ENCODE measurements at places on chromosomes 5 and 9.

DNA sequence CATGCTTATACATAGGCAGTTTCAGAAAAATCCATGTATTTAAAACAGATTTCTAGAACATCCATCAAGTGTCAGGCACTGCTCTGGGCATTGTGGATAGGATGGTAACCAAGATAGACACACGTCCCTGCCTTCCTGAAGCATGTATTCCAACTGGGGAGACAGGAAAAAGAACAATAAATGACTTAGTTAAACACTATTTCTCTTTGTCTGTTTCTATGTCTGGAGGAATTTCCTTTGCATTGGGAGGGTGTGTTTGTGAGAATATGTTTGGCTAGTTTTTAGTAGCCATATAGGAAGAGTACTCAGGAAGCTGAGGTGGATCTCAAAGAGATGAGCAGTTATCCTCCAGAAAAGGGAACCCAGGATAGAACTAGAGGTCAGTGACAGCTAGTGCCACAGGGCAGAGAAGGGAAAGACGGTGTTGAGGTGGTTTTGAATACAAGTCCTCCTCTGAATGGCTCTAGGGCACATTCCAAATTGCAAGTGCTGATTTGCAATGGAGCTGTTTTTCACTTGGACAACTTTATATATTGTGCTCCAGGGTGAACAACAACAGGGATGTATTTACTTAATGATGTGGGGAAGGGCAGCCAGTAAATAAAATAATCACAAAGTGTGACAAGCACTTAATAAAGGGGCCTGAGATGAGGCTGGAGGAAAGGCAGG is 144.7 kb upstream of the SHB start:
- no peak for DNase-seq

- no peak for DNase-seq
Measured at GRCh38 chr5:168047043-168047668, 244.3 kb upstream of the WWC1 start.

DNA sequence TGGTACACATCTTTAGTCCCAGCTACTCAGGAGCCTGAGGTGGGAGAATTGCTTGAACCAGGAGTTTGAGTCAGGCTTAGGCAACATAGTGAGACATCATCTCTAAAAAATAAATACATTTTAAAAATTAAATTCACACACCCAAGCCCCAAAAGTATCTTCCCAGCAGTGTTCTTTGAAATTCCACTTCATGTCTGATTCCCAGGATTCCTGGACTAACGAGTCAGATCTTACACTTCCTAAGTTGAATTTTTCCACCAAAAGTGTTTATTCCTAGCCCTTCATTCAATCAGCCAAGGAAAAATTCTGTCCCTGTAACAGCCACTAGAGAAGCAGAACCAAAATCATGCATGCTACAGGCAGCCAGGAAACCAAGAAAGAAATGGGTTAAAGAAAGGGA is 970.9 kb downstream of the EFNA5 start:
- no peak for DNase-seq

GRCh38 chr5:150406103-150406722 is 6.5 kb downstream of the CD74 start:
- no peak for DNase-seq

DNA sequence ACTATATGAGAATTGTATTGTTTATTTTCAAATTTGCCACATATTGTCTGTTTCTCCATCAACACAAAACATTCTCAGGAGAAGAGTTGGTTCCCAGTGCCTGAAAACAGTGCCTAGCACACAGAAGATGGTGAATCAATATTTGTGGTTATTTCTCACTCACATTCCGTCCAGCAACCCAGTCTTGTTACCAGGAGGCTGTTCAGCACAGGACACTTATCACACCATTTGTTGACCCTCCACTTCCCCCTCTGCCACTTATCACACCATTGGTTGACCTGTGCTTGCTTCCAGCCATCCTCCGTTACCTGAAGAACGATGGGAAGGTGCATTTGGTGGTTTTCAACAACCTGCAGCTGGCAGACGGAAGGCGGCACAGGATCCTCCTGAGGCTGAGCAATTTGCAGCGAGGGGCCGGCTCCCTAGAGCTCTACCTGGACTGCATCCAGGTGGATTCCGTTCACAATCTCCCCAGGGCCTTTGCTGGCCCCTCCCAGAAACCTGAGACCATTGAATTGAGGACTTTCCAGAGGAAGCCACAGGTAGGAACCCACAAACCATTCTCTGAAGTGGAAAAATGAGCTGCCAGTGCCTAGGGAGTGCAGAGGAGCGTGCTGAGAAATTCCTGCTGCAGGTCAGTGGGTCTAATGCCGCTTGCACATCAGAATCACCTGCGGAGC is 20.5 kb downstream of the THBS4 start:
- DNase-seq, result no peak

DNA sequence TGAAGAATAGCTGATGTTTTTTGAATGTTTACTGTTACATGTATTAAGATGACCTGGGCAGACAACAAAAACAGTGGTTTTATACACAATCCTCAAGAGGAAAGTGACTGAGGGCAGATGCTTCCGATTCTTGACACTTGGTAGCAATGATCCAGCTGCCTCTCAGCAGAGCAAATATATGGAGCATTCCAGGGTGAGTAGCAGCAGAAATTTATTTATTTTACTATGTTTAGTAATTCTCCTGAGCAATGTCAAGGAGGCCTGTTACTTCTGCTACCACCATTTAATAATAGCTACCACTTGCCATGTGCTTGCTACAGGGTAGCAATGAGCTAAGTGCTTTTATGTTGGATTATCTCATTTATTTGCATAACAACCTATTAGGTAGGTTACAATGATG is 69.1 kb upstream of the NR3C1 start:
- no peak for DNase-seq

DNA sequence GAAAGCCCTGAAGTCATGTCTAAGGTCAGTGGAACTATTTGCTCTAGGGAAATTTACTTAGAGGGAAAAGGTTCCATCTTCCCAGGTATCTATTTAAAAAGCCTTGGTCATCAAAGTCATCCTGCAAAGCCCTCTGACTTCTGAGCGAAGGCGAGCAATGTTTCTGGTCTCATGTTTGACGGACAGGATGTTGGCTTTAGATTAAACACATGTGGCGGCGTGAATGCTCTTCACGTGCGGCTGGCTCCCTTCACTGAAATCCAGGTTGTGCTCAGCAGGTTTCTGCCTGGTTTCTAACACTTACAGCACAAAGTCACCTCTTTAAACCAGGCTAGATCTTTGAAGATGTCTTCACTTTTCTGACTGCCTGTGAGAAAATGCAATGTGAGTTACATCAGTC is 5.7 kb upstream of the ZBTB34 start:
- DNase-seq, result no peak

- no peak for DNase-seq
Measured at GRCh38 chr9:113620377-113621161, 157.0 kb downstream of the RGS3 start.

DNA sequence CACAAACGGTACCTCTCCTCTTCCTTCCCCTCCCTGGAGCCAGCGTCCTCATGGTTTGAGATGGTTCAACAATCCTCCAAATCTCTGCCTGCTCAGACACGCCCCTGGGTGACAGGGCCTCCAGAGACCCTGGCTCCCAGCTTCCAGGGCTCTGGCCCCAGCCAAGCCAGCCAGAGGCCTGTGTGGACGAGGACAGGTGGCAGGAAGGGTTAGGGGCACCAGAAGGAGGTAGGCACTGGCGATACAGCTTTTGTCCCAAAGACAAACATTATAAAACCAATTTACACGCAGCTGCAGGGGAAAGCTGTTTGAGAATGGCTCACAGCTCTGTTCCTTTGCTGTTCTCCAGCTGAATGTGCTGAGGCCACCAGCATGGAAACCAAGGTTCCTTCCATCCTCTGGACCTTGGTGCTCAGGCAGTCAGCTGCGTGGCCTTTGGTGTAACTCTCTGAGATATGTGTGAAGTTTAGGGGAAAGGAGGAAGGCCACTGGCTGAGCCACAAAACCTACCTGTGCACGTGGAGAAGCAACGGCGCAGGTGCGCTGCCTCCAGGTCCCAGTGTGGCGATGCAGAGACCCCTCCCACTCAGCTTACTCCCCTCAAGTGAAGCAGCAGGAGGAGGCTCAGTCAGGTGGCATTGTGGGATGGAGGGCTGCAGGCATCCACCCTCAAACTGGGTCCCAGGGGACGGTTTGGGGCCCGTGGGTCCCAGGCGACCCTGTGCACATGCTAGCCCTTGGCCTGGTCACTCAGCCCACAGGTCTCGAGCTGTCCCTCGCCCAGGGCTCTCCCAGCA is 4.3 kb upstream of the QRFP start:
- DNase-seq, result no peak

- no peak for DNase-seq
Measured at GRCh38 chr5:29697785-29698414, 1495.6 kb upstream of the CDH6 start.

DNA sequence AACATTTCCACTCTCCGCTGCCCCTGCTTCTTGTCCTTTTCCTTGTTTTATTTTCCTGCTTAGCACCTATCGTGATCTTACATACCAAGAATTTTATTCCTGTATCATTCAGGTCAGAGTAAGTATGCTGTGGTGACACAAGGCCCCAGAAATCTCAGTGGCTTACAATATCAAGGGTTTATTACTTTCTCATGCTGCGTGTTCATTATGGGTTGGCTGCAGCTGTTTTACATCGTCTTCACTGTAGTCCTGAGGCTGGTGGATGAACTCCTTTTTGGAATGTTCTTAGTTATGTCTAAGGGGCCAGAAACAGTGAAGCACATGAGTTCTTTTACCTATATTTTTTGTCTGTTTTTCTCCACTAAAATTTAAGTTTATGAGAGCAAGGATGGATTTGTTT is 51.2 kb downstream of the FCHO2 start:
- DNase-seq, result no peak

DNA sequence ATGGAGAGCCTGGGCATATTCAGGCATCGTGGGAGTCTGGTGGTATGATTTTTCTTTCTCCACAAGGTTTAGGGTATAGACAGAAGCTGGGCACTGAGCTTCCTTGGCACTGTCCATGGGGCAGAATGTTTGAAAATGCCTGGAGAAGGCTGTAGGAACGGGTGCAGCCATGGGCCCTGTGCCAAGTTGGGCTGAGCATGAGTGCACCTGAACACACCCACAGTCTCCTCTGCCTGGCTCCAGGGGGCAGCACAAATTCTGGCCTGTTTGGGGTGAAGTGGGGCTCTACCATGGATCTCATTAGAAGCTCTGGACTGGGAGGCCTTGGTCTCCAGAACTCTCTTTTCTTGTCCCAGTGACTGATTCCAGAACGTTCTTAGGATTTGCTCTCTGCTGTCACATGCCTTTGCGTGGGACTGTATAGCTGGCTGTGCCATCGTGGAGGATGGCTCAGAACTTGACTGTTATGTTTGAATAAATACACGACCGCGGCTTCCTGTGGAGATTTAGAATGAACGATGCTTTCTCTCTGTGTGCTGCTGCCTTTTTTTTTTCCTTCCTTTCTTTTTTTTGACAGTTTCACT is 229.8 kb downstream of the FANCC start:
- no peak for DNase-seq

- DNase-seq, result no peak
Measured at GRCh38 chr5:58965677-58966414, 383.0 kb downstream of the RAB3C start.

All from stimulated activated CD4-positive, alpha-beta T cell treated with anti-CD3 and anti-CD28 coated beads, Interleukin-12 subunit alpha, Interleukin-12 subunit beta, amount 100 ng/mL, for 24 hours (primary cell).